ENCODE measurements at places on chromosomes 6 and 20. TPM values are rescaled to one million over a fixed set of nuclear protein-coding genes. Genes with fewer than 3 reads are reported as not detected.

The C6orf58 gene
- not detected for total RNA-seq

The ATG5 gene
- 23.5 TPM for total RNA-seq

The ERMARD gene
- 15.2 TPM for total RNA-seq

The ECT2L gene
- total RNA-seq: not detected

The TP53TG5 gene
- total RNA-seq: 0.45 TPM

The TRIM15 gene
- 1.6 TPM for total RNA-seq

The VWA7 gene
- total RNA-seq: 0.68 TPM
